ENCODE measurements at places on chromosomes 2 and 18.
A peak's percentile ranks its signal among the peaks of the same experiment; 100 is the strongest.

GRCh38 chr2:128641421-128642080, 322.9 kb upstream of the HS6ST1 start:
- DNase-seq: no peak

- DNase-seq: no peak
Observed at GRCh38 chr18:46754188-46754587, 2.7 kb downstream of the ST8SIA5 start.

- DNase-seq: no peak
Observed at GRCh38 chr2:173134703-173135102, 59.1 kb downstream of the MAP3K20 start.

DNA sequence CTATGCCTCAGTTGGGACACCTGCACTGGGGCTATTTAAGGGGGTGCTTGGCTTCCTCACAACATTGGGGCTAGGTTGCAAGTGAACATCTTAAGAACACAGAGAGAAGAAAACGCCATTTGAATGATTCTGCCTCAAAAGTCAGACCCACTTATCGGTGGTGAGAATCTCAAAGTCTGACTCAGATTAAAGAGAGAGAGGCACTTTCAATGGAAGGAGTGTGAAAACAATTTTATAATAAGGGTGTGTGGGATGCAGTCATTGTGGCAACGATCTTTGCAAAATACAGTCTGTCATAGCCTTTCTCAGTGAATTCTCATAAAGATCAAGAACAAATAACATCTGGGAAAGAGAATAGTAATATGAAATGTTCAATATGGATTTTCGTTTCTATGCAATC, 41.8 kb downstream of the CCDC102B start:
- no peak for DNase-seq

GRCh38 chr18:3447895-3448837, 1.8 kb upstream of the TGIF1 start:
- DNase-seq: peak; percentile 65

DNA sequence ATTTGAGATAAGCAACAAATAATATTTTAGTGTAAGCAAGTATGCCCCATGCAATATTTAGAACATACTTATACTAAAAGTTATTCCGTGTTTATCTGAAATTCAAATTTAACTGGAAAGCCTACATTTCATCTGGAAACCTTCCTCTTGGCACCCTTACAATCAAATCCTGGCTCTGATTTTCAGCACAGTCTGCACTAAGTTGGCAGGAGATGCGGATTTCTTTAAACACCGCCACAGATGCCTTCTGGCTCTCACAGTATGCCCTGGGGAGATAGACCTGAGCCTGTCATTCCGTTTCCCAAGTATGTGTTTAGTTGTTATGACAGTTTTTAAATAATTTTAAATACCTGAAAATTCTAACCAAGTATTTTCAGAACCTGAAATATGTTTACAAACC, 7.3 kb upstream of the MLPH start:
- no peak for DNase-seq
